MCF 10A (cell line): ENCODE measurements at places on chromosomes 6 and 20.

- no peak for DNase-seq
Measured at GRCh38 chr6:159121486-159121885, 47.7 kb upstream of the FNDC1 start.

GRCh38 chr20:57468523-57469417, 56.2 kb downstream of the CTCFL start:
- no peak for DNase-seq

GRCh38 chr6:115891111-115891669, 169.5 kb downstream of the FRK start:
- peak; percentile 51 for DNase-seq

DNA sequence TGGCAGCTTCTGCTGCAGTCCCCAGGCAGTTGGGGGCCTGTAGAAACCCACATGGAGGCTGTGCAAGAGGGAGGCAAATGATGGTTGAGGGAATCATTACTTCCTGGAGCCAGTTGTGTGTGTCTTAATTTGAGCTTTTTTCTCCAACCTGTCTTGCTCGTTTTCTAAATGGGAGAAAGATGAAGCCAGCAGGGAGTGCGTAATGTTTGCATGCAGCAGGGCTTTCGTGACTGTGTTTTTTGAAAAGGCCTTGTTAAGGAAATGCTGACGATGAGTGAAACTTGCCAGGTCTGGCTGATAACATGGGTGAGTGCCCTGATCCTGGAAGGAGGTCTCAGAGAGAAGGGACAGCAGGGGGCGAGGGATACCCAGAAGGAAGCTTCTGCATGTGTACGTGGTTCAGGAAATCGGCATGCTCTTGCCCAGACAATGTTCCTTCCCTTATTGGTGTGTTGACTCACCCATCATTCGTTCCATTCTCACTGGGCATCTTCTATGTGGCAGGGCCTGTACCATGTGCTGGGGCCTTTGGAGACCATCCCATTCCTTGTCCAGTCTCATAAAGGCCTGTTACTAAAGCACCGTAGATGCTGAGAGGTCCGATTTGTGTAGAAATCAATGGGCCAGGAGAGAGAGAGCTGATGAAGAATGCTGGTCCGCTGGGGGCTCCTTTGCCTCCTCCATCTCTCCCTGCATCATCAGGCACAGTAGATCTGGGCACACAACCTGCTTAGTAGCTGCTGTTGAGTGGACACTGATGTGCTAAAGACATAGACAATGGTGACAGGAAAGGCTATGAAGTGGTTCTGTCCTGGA, 27.4 kb downstream of the GLP1R start:
- no peak for DNase-seq

- DNase-seq, result no peak
Measured at GRCh38 chr6:96755096-96755495, 82.2 kb downstream of the GPR63 start.

DNA sequence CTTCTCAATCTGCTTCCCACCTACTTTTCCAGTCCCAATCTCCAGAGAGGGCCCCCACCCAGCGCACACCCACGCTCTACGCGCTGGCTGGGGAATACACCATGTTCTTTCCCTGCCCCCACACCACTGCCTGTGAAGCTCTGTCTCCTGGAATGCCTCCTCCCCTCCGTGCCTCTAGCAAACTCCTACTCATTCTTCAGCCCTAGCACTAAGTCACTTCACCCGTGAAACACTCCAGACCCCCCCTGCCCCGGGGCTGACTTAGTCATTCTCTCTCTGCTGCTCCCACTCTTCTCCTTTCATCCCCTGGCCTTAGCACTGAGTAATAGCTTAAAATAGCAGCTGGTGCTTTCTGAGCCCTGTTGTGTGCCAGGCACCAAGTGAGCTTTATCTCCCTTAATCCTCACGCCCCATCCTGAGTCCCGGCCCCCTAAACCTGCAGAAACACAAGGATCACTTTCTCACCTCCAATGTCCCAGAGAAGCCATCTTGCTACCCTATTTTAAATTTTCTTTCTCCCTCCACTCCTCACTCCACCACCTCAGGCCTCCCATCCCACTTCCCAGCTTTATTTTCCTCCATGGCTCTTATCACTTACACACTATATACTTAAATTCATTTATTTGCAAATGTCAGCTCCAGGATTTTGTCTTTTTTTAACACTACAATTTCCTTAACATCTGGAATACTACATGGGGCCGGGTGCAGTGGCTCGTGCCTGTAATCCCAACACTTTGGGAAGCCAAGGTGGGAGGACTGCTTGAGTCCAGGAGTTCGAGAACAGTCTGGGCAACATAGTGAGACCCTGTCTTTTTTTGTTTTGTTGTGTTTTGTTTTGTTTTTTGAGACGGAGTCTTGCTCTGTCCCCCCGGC, 6.3 kb upstream of the PARD6B start:
- peak; percentile 96 for DNase-seq

DNA sequence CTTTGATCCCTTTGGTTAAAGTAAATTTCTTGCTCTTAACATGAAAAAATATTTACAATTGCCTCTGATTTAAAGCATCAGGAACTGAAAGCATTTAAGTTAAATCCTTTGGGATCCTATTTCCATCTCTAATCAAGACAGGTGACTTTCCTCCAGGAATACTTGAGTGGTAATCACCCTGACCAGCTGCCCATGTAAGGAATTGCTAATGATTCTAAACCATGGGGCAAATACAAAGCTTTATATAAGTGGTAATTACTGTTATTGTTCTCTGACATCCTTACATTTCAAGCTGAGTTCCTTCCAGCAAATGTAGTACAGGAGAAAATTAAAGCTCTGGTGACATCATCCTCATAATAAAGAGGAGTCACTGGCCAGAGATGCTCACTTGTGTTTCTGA, 100.6 kb downstream of the CRYBG1 start:
- no peak for DNase-seq

GRCh38 chr6:33785778-33786177, 3.2 kb downstream of the LEMD2 start:
- no peak for DNase-seq

DNA sequence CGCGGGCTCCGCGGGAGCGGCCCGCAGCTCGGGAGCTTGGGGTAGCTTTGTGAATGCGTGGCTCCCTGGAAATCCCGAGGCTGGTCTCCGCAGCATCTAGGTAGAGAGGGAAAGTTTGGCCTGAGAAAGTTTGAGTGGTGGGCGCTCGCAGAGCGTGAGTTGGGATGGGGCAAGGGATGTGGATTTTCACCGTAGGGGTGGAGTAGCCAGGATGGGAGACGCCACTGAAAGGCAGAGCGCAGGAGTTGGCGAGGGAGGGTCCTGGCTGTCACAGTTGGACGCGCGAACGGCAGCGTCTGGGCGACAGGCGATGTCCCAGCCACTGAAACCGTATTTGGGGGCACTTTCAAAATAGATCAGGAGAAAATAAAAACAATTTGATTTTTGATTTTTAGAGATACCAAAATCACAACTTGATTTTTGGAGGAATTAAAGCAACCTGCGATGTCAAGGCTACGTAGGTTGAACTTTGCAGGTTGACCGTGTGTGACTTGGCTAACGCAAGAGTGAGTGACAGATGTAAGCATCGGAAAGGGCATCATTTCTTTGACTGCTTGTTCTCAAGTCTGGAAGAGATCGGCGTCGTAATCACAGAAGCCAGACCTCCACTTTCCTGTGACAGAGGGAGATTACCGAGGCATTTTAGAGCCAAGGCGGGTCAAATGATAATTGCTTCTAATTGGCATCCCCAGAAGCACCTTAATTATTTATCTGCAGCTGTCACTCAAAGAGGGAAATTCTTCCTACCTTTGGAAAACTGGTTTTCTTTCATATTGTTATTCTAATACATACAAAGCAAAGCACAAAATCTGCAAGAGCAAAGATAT, 646 bp downstream of the HEY2 start:
- DNase-seq, result no peak

- no peak for DNase-seq
Measured at GRCh38 chr6:16776394-16777017, 15.2 kb upstream of the ATXN1 start.

DNA sequence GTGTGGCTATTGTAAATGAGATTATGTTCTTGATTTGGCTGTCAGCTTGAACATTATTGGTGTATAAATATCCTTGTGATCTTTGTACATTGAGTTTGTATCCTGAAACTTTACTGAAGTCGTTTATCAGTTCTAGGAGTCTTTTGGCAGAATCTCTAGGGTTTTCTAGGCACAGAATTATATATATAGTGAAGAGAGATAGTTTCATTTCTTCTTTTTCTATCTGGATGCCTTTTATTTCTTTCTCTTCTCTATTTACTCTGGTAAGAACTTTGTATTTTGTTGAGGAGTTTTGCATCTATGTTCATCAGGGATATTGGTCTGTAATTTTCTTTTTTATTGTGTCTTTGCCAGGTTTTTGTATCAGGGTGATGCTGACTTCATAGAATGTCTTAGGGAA, 589.2 kb upstream of the MAN1A1 start:
- no peak for DNase-seq

- DNase-seq, result no peak
Measured at GRCh38 chr20:35908007-35908406, 46.3 kb downstream of the SCAND1 start.

- DNase-seq, result peak; percentile 23
Measured at GRCh38 chr6:111950661-111951496, 77.6 kb upstream of the FYN start.

- DNase-seq, result no peak
Measured at GRCh38 chr20:3094848-3095629, 10.5 kb upstream of the AVP start.

DNA sequence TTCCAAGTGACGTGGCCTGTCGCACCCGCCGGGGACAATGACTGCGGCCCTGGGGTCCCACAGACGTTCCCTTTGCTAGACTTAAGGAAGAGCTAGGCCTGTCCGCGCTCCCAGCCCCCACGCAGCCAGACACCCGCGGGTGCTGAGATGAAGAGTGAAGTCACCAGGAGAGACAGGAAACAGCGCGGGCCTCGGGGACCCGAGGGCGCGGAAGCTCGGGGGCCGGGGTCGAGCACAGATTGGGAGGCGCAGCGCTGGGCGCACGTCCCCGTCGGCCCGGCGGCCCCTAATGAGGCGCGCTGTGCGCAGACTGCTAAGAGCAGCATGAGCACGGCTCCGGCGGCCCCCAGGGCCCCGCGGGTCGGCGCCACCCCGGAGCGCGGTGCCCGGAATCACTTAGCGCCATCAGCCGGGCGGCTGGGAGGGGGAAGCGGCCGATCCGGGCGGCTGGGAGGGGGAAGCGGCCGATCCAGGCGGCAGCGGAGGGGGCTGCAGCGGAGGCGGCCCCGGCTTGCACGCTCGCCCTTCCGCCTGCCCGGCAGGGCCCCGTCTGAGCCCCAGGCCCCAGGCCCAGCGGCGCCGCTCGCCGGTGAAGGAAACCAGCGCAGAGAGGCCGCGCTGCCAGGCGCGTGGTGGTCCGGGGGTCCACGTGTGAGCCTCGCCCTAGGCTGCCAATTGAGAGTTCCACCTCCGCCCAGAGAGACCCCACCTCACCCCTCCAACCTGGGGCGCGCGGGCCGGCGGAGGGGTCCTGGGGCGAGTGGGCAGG, 8.3 kb upstream of the AVP start:
- no peak for DNase-seq

DNA sequence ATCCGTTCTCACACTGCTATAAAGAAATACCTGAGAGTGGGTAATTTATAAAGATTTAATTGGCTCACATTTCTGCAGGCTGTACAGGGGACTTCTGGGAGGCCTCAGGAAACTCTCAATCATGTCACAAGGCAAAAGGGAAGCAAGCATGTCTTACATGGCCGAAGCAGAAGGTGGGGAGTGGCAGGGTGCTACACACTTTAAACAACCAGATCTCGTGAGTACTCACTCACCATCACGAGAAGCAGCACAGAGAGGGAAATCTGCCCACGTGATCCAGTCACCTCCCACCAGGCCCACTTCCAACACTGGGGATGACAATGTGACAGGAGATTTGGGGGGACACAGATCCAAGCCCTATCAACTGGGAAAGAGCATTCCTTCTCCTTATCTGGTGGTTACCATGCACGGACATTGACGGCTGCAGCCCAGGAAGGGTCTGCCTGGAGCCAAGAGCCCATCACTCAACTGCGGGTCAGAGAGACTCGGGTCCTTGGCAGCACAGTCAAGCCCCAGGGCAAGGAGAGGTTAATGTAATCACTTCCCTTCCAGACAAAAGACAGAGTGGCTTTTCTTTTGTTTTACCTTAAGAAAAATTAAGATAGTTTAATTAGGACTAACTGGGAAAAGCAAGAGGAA, 112.3 kb upstream of the CST7 start:
- no peak for DNase-seq

- DNase-seq, result no peak
Measured at GRCh38 chr6:7041511-7042026, 66.2 kb upstream of the RREB1 start.

DNA sequence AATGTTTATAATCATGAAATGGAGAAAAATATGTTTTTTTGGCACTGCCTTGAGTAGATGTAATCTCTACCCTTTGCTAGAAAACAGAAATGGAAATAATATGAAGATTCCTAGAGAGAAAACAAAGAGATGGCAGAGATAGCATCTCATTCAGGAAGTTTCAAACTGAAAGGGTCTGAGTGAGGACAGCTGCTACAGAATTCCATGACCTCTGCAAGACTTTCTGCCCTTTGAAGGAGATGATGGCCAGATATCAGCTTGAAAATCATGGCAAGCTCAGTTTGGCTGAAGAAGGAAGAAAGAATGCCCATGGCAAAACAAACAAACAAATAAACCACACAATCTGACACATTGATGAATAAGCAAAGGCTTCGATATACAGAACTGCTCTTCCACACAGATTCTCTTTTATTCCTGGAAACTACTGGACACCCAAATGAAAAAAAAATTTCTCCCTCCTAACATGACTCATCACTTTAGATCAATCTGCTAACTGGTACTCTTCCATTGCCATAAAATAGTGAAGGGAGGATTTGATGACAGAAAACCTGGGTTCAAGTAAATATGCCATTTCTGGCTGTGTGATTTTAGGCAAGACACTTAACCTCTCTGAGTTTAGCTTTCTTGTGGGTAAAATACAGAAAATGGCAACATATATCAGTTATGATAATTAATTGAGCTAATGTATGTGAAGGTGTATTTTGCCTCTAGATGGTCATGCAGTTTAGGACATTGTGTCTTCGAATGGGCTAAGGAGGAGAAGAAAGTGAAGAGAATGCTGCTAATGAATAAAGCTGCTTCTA, 105.9 kb upstream of the SPACA1 start:
- no peak for DNase-seq

DNA sequence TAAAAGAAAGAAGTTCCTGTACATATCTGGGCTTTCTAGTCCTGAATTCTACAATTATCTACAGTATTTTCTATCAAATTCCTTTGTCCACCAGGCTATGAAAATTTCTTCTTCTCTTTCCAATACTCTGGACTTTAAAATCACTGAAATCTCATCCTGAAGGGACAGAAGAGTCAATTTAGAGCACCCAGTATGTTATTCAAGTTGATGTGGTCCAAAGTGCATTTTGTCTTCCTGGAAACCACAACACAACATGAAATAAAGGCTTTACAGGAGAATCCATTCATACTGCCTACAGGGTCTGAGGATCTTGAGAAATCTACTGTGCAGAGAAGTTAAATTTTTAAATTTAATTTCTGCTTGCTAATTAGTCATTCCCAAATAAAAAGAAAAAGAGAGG, 94.9 kb upstream of the ADGRF1 start:
- DNase-seq, result no peak
